ENCODE measurements at places on chromosomes 2 and 18.

- no peak for DNase-seq
Observed at GRCh38 chr2:22683914-22684313, 701.1 kb upstream of the KLHL29 start.

GRCh38 chr2:10008809-10009176 is 34.6 kb upstream of the KLF11 start:
- DNase-seq: no peak

DNA sequence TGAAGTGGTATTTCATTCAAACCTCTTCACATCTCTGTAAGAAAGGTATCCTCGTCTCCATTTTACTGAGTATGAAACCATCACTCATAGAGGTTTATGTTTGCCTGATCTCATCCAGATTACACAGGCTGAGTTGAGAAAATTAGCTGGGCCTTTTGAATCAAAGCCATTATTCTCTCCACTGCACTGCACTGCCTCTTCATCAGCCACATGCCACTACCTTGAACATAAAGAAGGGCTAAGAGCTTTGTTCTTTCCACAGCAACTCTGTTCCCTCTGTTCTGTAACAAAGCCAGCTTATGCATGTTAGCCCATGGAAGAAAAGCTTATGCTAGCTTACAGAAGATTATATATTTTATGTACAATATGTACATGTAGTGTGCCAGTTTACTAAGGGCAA is 362.6 kb upstream of the DLGAP1 start:
- no peak for DNase-seq

DNA sequence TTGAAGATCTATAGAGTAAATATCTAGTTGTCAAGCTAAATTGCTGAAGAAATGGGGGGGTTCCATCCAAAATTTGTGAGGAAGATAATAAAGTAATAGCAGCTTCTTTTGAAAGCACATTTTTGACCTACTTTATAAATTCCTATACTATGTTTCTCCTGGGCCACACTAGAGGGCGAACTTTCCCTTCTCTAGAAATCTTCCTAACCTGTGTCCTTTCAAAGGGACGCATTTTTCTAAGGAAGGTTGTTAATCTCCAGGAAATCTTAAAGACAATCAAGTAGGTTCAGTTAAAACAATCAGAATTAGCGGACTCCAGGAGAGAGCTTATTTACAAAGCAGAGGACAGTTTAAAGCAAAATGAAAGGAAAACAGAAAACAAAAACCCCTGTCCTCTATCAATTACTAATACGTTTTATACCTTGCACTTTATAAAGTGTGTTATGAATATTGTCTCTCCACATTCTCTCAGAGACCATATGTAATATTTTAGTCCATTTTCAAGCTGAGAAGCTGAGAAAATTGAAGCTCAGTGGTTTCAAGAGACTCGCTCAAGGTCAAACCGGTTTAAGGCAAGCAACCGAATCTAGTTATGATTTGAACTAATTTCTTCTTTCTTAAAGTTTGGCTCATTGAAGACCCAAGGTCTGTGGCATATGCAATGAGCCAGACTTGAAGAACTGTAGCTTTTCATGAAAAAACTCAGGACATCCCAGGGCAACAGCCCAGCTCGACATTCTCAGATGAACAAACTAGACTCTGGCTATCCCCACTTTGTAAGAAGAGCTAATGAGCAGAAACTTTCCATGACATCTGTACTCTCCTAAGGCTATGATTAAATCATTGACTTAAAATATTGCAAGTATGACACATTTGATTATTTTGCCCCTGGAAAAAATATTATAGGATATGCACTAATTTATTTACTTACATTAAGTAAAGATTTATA is 273.6 kb downstream of the PAX3 start:
- DNase-seq: peak; percentile 23

DNA sequence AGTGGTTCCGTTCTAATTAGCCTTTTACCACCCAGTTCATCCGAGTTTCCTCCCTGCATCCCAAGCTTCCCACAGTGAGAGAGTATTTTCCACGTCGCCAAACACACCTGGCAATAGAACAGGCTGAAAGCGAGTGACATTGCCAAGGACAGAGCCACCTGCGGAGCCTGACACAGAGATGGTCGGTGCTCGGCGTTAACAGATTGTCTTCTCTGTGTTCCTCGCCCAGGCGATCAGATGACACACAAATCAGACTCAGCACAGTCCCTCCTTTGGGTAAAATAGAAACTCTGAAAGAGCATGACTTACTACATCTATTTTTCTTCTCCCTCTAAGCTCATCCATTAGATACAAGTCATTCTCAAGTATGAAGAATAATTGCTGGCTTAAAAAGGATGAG is 107.7 kb downstream of the CD226 start:
- no peak for DNase-seq

- peak; percentile 8 for DNase-seq
Observed at GRCh38 chr2:198499539-198499938, 695.1 kb downstream of the PLCL1 start.

GRCh38 chr2:107804608-107805498 is 21.8 kb upstream of the RGPD4 start:
- DNase-seq: no peak

DNA sequence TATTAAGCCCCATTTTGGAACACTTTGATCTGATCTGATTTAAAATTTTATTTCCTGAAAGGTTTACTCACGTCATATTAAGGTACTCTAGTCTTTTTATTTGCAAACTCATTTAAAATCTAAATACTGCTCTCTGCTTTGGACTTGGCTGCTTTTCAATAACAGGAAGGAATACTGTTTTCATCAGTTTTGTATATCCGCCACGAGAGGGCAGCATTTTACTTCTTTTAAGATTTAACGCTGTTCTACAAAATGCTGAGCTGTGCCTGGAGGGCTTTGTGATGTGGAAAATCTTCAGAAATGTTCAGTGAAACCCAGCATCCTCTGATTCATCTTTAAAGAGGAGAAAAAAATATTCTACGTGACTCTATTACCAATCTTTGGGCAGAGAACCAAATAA is 37.5 kb upstream of the SLC38A11 start:
- peak; percentile 85 for DNase-seq

DNA sequence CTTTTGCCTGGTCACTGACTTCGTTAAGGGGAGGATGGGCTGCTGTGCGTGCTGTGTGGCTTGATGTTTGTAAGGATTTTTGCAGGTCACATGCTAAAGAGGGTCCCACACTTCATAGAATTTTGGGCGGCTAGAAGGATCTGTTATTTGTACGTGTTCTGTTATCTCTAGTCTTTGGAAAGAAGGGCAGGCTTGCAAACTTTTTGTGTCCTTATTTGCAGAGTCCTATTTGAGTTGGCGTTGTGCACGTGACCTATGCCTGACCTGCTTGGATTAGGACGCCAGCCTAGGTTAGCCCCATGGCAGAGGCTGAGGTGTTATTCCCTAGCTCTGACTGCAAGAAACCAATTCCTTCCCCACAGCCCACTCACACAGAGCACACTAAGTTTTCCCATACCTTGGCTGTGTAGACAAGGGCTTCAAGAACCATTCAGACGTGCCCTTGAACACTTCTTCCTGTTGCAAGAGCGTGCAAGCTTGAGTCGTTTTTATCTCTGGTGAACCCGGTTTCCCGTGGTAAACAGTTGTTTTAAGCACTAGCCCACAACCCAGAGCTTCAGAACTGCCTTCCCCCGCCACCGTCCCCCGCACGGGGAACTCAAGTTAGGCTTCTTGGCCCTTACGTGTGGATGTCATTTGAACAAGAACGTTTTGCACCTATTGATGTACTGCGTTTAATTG is 94.6 kb downstream of the LDLRAD4 start:
- DNase-seq: no peak

All from suppressor macrophage treated with lipopolysaccharide for 1 hour (primary cell).